PC-9 (cell line): ENCODE measurements at places on chromosomes 1 and 21.

DNA sequence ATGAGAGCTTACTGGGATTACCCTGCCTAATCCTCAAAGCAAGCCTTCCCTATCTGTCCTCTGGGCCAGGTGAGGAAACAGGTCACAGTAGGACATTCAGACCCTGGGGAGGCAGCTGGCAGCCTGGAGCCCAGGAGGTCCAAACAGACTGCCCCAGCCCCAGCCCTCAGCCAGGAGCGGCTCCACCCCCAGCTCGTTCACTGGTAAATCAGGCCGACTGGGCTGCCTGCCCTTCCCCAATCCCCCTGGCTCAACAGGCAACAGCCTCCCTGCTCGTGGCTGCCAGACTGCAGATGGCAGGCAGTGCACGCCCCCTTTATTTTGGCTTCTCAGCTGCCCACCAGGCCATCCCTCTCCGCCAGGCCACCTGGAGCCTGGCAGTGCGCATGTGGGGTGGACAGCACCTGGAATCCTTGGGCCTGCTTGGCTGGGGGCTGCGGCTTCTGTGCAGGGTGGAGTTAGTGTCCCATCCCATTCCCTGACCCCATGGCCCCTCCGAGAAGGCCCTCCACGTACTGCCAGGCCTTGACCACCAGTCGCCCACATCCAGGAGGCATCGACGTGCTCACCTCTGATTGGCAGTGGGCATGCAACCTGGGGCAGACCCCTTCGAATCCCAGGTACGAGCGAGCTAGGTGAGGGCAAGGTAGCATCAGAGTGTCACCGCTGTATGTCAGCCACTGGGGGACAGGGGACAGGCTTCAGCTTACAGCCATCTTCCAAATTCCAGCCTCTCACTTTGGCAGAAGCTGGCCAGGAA lies 11.2 kb upstream of the ZNF670 start:
- no peaks in the 10 kb centered on the region for H3K27me3 ChIP-seq
- no peak overlapping the region for H3K4me3 ChIP-seq
- no peaks in the 10 kb centered on the region for H3K36me3 ChIP-seq
- no peak overlapping the region for H3K27ac ChIP-seq

GRCh38 chr1:68565923-68566322 lies 69.0 kb upstream of the DEPDC1 start:
- H3K36me3 ChIP-seq, result no peaks in the 10 kb centered on the region
- H3K27me3 ChIP-seq, result no peaks in the 10 kb centered on the region

- no peak for DNase-seq
- H3K4me1 ChIP-seq, result no peaks in the 10 kb centered on the region
- H3K27ac ChIP-seq, result no peak overlapping the region
- H3K27me3 ChIP-seq, result peaks cover 19% of the 10 kb centered on the region; the same call in 1 of the 2 replicates
- H3K36me3 ChIP-seq, result no peaks in the 10 kb centered on the region
Measured at GRCh38 chr21:38307771-38308531, 51.2 kb downstream of the KCNJ15 start.

DNA sequence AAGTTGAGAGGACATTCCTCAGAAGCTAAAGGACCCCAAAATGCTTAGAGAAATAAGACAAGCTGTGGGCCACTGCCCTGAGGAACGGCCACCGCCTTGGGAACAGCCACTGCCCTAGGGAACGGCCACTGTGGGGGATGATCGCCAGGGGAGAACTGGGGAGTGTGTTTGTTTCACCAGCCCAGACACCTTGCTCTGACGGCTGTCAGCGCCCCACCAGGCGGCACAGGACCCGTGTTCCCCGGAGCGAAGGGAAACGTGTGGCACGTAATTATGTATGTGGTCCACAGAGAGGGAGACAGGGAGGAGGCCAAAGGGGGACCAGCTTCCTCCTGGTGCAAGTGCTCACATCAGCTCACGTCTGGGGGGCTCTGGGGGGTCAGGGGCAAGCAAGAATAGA lies 45.8 kb upstream of the RIPK4 start:
- H3K4me1 ChIP-seq, result peaks cover 9% of the 10 kb centered on the region
- no peak overlapping the region for H3K4me3 ChIP-seq
- no peaks in the 10 kb centered on the region for H3K36me3 ChIP-seq
- no peaks in the 10 kb centered on the region for H3K27me3 ChIP-seq

DNA sequence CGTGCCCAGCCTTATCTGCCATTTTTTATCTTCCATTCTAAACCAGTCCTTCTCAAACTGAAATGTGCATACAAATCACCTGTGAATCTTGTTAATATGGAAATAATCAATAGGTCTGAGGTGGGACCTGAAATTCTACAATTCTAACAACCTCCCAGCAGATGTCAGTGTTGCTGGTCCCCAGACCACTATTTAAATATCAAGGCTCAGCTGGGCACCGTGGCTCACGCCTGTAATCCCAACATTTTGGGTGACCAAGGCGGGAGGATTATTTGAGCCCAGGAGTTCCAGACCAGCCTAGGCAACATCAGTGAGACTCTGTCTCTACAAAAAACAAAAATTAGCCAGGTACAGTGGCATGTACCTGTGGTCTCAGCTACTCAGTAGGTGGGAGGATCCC lies 4.1 kb downstream of the UQCRHL start:
- DNase-seq, result no peak
- H3K36me3 ChIP-seq, result no peaks in the 10 kb centered on the region
- peaks cover 41% of the 10 kb centered on the region for H3K4me1 ChIP-seq
